ENCODE measurements at places on chromosomes 3 and 15.

DNA sequence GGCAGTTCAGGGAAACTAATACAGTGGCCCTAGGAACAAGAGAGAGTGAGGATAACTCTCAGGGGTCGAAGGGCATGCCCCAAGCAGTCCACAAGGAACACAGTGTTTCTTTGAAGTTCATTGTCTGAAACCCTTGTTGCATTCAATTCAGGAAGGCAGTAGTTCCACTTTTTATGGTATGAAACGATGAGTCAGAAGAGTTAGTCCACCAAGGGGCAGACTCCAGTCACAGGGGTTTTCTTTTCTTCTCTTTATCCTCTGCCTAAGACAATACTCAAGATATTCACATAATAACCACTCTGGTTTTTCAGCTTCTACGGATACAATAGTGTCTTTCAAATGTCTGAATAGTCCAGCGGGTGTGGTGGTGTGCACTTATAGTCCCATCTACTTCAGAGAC is 23.7 kb upstream of the TICRR start:
- DNase-seq: no peak

- no peak for DNase-seq
Observed at GRCh38 chr3:194617143-194617671, 16.0 kb downstream of the TMEM44 start.

DNA sequence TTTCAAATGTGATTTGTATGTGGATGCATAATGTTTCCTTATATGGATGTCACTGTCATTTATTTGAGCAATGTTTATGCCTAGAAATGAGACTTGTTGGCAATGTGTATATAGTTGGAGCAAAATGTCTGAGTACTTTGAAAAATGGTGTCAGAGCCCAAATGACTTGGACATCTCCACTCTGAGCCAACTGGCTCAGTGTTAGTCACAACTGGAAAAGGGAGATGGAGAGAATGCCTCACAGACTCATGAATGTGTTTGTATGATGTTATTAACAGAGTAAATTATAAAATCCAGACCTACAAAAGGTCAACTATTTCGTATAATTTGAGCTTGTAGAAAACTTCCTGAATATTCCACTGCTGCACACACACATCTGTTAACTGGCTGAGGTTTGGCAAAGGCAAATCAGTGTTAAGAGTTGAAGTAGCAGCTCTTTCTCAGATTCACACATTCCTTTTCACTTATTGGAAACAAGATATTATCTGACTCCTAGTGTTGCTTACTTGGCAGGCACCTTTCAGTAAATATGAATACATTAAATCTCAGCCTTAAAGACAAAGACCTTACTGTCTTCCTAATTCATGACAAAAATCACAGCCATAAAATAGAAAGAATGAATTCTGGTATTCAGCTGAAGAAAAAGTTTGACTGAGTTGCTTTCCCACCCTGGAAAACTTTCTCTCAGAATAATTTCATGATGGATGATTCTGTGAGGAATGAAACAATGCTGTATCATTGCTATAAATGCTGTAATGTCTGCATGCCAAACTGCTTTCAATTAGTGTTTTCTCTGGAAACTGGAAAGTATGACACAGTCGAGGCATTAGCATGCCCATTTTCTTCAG is 27.0 kb downstream of the ADIPOQ start:
- no peak for DNase-seq

DNA sequence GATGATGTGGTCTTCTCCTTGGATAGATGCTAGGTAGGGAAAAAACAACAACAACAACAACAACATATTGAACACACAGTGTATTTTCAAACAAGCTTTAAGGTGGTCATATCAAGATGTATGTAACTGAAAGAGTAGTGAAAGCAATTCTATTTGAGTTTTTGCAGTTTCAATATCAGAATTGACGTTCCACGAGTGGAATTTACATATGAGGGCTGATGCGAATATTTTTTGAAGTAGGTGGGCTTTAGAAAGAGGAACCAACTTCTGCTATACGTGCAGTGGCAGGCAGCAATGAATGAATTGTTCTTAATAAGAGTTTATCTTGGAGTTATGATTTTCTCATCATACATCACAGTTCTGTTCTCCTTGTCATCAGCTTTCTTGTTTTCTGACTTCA is 151.9 kb upstream of the CNTN3 start:
- no peak for DNase-seq

GRCh38 chr15:43246261-43246774 is 20.4 kb downstream of the TGM5 start:
- DNase-seq: no peak

DNA sequence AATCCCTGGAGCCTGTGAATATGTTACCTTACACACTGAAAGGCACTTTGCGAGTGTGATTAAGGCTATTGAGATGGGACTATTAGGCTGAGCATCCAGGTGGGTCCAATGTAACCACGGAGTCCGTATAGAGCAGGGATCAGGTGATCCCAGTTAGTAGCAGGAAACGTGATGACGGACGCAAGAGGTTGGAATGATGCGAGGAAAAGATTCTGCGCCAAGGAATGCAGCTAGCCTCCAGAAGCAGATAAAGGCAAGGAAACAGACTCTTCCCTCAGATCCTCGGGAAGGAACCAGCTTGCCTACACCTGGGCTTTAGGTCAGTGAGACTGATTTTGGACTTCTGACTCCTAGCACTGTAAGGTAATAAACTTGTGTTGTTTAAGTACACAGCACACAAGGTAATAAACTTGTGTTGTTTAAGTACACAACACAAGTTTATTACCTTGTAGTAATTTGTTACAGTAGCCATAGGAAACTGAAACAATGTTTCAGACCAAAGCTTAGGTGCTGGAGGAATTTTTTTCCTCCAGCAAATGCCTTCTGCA is 125.0 kb downstream of the CHST2 start:
- DNase-seq: no peak

GRCh38 chr3:165359005-165359404 is 162.8 kb upstream of the SLITRK3 start:
- DNase-seq: no peak

DNA sequence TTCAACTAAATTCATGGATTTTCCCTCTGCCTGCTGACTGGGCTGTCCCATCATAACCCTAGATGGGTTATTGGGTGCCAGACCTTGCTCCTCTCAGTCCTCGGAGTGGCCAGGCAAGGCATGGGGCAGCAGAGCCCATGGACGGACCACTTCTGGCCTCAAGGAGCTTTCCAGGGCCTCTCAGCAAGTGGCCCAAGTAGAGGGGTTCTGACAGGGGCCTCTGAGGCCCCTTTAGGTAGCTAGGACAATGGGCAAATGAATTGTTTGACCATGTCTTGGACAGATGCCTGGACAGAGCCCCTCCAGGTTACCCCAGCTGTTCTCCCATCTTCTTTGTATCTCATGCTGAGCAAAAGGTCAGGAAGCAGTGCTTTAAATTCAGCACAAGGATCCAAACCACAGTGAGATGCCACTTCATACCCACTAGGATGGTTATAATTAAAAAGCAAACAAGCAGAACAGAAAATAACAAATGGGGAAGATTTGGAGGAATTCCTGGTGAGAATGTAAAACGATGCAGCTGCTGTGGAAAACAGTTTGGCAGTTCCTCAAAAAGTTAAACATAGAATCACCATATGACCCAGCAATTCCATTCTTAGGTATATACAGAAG is 61.6 kb downstream of the SPSB4 start:
- DNase-seq: no peak

DNA sequence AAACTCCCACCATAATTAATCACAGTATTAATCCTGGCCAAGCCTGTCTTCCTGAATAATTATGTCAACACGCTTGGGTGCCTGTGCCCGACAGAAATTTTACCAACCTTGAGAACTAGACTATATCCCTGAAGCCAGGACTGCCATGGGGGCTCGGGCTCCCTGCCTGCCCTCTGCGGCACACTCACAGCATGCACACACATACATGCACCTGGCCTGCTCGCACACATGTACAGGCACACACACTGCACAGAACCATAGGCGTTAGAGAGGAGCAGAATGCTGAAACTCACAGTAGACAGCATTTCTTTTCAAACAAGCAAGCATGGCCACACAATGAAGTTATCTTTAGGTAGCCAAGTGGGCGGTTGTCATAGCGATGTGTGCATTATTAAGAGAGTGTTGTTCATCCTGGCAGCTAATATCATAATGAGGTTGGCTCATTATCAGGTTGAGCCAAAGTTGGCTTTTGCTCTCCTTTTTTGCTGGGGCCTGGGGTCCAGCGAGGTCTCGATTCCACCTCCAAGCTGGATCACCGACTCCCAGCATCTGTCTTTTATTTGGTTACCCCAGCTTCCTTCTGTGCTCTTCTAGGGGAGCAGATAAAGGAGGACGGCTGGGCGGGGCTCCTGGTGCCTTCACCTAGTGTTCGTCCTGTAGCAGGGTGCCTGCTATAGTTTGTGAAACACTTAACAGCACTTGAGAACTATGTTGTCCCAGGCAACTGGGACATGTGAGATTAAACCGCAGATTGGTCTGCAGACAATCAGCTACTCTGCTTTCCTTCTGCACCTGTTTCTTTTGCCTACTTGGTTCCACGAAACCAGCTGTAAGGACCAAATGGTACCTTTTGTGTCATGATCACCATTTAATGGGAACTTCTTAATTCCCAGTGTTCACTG is 91.4 kb downstream of the ZNF621 start:
- no peak for DNase-seq

DNA sequence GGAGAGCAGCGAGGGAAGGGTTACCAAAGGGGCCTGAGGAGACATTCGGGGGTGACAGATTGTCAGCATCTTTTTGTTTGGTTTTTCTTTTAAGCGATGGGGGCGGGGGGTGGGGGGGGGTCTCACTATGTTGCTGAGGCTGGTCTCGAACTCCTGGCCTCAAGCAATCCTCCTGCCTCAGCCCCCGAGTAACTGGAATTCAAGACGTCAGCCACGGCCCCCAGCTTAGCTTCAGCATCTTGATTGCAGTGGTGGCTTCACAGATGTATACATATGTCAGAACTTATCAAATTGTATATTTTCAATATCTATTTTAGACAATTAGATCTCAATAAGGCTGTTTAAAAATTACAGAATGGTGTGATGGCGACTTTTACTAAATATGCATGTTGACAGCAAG is 30.9 kb downstream of the ZDHHC19 start:
- no peak for DNase-seq

All from CD4-positive, alpha-beta T cell treated with Interferon alpha-2 for 1 hour (primary cell).